ENCODE measurements at places on chromosomes 7 and 10. TPM values are rescaled to one million over a fixed set of nuclear protein-coding genes. Genes with fewer than 3 reads are reported as not detected.

Gene PRSS1
- total RNA-seq: not detected

Gene LYZL2
- not detected for total RNA-seq

Gene HTRA1
- 591 TPM for total RNA-seq

Gene AGR2
- total RNA-seq: not detected

Gene CAPZA2
- total RNA-seq: 149 TPM
